ENCODE measurements at places on chromosomes 16 and 17.

DNA sequence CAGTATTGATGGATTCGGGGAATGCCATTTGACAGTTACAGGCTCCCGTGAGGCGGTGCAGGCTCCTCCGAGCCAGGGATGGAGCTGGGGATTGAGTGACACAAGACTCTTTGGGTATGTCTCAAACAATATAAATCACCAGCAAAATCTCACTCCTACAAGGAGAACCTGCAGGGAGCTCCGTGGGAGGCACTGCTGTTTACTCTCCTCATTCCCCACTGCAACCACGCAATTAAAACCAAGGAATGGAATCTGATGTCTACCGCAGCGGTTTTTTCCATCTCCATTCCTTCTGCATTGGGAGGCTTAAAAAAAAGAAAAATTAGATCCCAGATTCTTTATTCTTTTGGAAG is 157.9 kb downstream of the WWOX start:
- DNase-seq, result no peak

DNA sequence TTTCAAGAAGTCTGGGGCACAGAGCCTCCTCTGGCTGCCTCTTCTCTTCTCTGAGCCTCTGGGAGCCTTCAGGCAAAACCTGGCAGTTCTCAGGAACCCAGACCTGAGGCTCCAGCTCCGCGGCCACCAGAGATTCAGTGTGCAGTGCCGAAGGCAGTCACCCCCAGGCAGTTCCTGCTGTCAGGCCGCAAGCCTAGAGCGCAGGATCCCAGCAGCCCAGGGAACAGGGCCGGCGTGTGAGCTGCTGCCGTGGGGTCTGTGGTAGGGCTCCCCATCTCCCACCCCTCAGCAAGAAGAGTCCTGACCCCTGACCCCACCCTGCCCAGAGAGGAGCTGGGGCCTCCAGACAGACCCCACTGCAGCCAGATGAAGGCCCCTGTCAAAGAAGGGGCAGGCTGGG is 78.2 kb downstream of the AMFR start:
- DNase-seq, result no peak

- no peak for DNase-seq
Observed at GRCh38 chr17:48153691-48154358, 46.3 kb downstream of the SNX11 start.

DNA sequence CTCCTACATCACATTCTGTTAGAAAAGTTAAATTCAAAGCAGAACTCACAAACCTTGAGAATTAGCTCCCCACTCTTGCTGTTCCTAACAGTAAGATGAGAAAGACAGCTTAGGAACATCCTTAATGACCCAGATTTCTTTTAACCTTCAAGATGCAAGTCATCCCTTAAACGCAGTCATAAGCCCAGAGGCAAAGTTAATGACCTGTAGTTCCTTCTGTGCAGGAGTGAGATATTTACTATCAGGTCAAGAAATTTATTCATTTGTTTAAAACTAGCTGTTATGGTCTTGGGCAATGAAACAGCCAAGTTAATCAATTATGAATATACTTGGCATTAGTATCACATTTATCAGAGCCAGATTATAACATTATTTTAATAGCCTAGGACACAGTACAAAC is 37.1 kb downstream of the NXPH3 start:
- DNase-seq, result no peak

- no peak for DNase-seq
Observed at GRCh38 chr16:57169327-57169726, 16.5 kb downstream of the PSME3IP1 start.

DNA sequence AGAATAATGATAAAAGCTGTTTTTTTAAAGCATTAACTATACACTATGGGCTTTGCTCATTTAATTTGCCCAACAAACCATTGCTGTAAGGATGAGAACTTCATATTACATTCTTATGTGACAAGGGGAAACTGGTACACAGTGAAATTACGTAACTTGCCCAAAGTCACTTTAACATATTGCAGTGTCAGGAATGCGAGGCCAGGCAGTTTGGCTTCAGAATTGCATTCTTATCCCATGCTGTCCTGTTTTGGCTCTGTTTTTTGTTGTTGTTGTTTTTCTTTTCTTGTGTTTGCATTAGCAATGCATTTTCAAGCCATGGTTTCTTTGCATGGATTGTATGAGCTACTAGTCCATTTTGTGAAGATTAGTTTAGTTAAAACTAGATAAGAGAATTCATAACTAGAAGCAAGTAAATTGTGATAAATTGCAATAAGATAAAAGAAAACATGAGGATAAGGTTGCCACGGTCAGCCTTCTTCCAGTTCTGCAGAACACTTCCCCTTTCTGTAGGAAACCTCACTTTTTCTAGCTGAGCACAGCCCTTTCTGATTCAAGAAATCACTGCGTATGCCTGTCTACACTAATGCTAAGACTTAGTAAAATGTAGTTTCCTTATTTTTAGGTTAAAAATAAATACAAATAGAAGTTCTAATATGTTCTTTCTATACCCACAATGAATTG is 221.3 kb upstream of the KCNJ16 start:
- DNase-seq, result no peak

GRCh38 chr16:14407786-14408399 is 222.2 kb downstream of the PARN start:
- DNase-seq, result no peak

DNA sequence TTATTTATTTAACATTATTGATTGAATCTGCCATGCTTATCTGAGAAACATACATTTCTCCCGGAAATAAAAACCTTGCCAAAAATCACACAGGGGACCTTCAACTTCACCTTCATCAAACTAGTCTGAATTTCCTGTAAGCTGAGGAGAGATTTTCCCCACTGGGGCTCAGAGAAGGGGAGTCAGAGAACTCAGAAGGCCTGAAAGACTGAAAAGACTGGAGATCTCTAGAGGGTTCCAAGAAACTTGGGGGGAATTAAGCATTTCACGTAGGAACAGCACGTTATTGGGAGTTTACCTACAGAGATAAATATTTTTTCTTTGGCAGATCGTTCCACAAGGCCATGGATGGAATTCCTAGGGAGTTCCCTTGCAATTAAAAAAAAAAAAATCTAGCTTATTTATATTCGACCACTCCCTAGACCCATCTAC is 528 bp upstream of the NOL11 start:
- no peak for DNase-seq

DNA sequence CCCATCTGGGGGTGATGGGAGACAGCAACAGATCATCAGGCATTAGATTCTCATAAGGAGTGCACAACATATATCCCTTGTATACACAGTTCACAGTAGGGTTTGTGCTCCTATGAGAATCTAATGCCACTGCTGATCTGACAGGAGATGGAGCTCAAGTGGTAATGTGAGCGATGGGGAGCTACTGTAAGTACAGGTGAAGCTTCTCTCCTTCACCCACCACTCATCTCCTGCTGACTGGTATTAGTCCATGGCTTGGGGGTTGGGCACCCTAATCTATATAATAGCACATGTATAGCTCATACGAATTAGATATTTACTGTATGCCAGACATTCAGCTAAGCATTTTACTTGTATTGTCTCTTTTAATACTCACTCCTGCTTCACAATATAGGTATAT is 101.7 kb downstream of the MAP2K6 start:
- DNase-seq, result no peak

DNA sequence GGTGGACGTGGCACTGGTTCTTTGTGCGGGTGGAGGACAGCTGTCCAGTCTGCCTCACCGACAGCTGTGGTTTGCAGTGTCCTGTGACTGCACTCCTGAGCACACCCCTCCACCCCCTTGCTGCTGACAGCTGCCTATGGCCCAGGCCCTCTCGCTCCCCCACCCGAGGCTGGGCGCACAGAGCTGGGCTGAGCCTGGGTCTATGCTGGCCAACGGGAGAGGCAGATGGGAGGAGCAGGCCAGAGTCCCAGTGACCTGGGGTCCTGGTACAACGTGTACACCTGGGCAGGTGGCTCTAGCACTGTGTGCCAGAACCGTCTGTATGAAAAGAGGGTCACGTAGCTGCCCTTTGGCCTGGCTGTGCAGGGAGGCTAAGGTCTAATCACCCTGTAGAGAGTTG is 30.5 kb downstream of the BAIAP2 start:
- no peak for DNase-seq

GRCh38 chr16:87705771-87706277 is 60.0 kb downstream of the KLHDC4 start:
- DNase-seq, result no peak

GRCh38 chr17:68820825-68821481 is 134.2 kb downstream of the ABCA8 start:
- DNase-seq, result no peak

DNA sequence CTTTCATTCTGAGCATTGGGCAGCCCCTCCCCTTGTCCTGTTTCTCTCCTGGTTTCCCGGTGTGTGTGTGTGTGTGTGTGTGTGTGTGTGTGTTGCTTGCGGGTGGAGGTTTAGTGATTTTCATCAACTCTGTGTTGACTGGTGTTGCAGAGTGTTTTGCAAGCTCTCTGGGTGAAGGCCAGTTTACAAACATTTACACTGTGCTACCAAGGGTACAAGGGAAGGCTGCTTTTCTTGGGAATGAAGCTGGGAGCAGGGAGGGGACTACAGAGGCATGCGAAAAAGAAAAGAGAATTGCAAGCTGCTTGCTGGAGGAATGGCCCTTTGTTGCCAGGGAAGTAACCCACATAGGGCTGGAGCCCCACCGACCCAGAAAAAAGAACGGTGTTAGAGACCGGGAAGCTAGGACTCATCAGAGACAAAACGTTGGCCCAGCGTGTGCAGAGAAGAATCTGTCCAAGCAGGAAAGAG is 29.6 kb downstream of the HS3ST3B1 start:
- DNase-seq, result no peak

- no peak for DNase-seq
Observed at GRCh38 chr17:80248894-80249710, 11.6 kb upstream of the RNF213 start.

DNA sequence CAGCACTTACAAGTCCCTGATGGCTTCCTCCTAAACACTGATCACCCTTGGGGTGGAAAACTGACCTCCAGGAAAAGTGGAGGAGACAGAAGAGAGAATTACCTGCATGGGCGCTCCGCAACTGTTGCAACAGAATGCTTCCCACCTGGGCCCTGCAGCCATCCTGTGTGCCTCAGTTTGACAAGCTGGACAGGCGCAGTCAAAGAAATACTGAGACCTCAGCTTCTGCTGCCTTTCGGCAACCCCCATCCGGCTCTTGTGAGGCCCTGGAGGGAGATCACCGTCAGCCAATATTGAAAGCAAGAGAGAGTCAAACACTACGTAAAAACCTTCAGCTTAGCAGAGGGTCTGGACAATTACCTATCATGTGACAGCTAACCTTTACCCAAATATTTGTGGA is 24.8 kb downstream of the SERPINF1 start:
- DNase-seq, result no peak

GRCh38 chr16:83301971-83302370 is 505.8 kb upstream of the HSBP1 start:
- no peak for DNase-seq

DNA sequence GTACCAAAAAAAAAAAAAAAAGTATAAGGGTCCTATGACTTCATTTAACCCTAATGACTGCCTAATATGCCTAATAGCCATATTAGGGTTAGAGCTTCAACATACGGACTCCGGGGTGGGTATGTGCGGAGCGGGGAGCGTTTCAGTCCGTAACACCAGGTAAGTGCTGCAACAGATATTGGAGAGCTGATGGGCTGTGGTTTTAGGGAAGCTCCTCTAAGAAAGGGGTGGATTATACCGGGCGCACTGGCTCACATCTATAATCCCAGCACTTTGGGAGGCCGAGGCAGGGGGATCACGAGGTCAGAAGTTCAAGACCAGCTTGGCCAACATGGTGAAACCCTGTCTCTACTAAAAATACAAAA is 1.9 kb upstream of the ZC3H7A start:
- no peak for DNase-seq

GRCh38 chr17:55420067-55420775 is 1.4 kb downstream of the MMD start:
- no peak for DNase-seq

GRCh38 chr17:9148905-9149525 is 127.7 kb downstream of the NTN1 start:
- no peak for DNase-seq

DNA sequence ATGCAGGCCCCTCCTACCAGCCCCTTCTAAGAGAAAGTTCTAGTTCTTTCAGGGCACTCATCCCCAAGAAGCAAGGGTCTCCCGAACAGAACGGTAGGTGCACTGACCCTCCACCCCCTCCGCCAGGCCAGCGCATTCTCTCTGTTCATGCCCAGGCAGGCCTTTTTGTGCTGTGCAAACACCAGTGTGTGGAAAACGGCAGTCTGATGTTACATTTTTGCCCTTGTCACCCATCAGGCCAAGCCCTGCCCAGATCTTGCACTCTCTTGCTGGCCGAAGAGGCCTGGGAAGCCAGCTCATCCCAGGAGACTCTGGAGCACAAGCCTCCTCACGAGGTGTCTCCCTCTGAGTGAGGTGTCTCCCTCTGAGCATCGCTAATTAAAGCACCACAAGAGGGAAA is 16.1 kb upstream of the MTSS2 start:
- DNase-seq, result no peak

- no peak for DNase-seq
Observed at GRCh38 chr17:45977976-45978626, 20.9 kb upstream of the STH start.

DNA sequence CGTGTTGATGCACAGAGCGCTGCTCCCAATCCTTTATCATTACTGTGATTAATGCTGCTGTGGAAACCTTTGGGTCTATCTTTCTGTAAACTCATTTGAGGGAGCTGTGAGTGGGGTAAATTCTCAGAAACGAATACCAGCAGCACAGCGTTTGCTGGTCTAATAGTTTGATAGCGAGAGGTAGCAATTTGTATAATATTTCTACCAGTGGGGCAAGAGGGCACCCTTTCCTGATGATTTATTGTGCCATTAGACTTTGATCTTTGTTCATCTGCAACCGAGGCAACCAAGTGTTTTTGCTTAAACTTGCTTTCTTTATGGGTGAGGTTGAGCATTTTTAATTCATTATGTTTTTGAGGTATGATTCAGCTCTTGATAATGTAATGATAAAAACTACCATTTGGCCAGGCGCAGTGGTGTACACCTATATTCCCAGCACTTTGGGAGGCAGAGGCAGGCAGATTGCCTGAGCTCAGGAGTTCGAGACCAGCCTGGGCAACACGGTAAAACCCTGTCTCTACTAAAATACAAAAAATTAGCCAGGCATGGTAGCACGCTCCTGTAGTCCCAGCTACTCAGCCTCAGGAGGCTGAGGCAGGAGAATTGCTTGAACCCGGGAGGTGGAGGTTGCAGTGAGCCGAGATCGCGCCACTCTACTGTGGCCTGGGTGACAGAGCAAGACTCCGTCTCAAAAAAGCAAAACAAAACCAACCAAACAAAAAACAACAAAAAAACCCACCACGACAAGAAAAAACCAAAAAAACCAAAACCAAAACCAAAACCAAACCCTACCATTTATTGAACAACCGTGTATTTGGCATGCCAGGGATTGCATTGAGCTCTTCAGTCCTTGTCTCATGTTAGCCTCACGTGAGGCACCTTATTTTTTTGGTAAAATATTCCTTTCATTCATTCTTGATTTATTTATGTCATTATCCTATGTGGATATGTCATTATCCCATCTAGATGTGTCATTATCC is 81.5 kb downstream of the PLCG2 start:
- DNase-seq, result no peak

All from stimulated activated CD8-positive, alpha-beta memory T cell treated with anti-CD3 and anti-CD28 coated beads, Interleukin-15, amount 100 ng/mL, for 24 hours (primary cell).